Endodermal cell (in vitro differentiated cells): ENCODE measurements at places on chromosomes 4 and X.

GRCh38 chr4:123301923-123302322, 94.7 kb upstream of the SPRY1 start:
- no peak for DNase-seq

- no peak for DNase-seq
These were observed 127.2 kb downstream of the FBXW7 start for GRCh38 chr4:152408514-152409327.

DNA sequence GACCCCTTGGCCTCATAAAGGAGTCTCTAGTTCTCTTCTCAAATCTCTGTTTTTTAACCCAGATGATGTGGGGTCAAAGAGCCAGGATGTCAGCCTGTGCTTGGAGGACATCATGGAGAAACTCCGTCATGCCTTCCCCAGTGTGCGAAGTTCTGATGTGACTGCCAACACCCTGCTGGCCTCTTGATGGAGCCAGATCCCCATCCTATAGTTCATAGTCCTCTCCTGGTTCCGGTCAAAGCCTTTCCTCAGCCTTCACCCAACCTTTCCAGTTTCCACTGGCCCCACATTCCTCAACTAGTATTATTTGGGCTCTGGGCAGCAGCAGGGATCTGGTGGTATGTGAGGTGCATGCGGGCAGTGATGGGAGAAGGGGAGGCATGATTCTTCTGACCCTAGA, 30.7 kb downstream of the TAF7L start:
- peak; percentile 49 for DNase-seq

- DNase-seq: peak; percentile 87
These were observed 395 bp downstream of the RAB28 start for GRCh38 chr4:13483768-13484121.

GRCh38 chr4:40857956-40858355, 108.2 kb downstream of the NSUN7 start:
- peak; percentile 33 for DNase-seq

GRCh38 chr4:146252969-146253611, 38.8 kb downstream of the REELD1 start:
- no peak for DNase-seq

GRCh38 chr4:123939621-123940020, 543.0 kb downstream of the SPRY1 start:
- no peak for DNase-seq

GRCh38 chrX:34915463-34916225, 27.0 kb upstream of the FAM47B start:
- no peak for DNase-seq

DNA sequence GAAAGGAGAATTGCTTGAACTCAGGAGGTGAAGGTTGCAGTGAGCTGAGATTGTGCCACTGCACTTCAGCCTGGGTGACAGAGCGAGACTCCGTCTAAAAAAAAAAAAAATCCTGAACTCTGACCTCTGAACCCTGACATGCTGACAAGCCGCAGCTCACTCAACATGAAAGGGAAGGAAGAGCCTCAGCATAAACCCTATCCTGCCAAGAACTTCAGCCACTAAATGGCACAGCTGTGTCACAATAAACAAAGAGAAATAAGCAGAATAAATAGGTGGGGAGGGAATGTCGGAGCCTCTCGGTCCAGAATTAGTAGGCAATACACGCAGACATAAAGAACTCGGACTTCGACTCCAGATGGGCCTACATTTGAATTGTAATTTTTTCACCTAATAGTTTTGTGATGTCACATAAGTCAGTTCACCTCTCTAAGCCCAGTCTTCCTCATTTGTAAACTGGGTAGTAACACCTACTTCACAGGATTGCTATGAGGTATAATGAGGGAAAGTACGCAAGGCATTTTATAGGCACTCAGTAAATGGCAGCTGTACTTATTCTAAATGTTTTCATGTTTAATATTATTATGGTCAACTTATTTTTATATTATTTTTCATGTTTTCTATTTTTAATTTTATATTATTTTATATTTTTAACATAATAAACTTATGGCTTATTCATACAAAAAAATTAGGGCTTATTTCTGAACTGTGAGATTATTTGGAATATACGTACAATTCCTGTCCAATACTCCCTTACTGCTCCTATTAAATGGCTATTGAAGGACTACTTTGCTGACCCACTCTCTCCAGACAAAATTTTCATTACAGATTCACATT, 243.4 kb downstream of the SCFD2 start:
- no peak for DNase-seq

DNA sequence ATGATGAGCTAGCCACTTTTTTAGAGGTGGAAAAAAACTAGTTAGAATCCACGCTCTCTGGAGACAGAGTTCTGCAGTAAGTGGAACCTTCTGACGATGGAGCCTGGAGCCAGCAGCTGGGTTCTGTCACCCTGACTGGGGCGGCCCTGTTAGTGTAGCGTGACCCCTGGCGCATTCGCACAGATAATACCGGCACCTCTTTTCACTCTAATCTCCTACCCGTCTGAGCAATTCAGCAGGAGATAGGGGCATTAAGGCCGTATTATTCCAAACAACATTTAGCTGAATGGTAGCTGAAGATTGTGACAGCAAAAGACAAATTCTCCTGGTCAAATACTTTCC, 292.6 kb downstream of the FBXO8 start:
- peak; percentile 70 for DNase-seq

- DNase-seq: no peak
These were observed 85.4 kb downstream of the RPS3A start for GRCh38 chr4:151184523-151185458.

DNA sequence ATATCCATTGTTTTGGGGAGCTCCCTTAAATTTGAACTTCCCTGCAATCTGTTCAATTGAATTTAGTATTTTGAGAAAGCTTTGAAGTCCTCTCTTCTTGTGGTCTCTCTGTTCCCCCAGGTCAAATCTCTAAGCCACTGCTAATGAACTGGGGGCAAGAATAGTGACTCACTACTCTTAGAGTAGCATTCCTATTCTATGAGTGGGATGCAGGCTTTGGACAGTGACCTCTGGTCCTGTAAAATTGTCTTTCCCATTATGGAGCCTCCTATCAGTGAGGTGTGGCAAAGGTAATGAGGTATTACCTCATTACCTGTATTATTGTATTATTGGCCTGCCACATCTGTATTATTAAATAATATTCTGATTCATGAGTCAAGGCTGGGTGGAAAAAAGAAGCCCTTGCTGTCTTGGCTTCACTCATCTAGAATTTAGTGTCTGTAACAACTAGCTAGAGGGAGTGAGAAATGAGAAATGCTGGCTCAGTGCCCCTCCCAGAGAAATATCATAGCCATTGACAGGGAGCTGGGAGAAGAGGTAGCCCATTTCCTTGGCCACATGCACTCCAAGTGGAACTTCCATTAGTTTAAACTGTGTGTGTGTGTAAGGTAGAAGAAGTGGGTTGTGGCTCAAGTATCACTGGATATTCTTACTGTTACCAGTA, 393.9 kb upstream of the CTSO start:
- DNase-seq: peak; percentile 50

DNA sequence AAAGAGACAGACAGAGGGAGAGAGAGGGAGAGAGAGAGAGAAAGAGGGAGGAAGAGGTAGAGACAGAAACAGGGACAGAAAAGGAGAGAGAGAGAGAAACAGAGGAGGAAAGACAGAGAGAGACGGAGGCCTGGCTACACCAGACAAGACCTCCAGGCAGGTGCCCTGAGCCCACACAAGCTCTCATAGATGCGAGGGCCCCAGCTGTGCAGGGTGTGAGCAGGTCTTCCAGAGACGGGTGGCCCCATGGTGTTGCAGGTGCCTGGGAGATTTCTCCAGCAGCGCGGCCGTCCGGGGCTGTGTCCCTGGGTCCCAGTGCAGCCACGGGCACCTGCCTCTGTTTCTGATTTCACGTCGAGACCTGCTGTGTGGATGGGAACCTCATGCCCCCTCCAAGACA, 253.0 kb downstream of the SHOX start:
- DNase-seq: peak; percentile 55

DNA sequence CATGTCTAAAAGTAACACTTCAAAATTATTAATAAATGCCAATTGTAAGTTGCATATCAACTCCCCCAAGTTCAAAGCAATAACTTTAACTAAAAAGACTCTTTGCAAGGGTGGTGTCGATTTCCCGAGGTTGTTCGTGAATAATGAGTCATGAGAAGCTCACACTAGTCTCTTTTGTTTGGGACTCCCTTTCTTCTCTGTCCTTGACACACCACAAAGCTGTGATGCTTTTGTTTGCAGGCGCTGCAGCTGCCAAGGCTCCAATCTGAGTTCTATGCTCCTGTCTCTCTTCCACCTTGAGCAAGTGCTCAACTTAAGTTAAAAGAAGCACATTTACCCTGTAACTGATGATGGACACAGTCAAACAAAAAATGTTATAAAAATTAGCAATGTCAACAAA, 65.9 kb downstream of the FAT1 start:
- no peak for DNase-seq

GRCh38 chrX:20354505-20354904, 87.8 kb upstream of the RPS6KA3 start:
- DNase-seq: no peak

GRCh38 chr4:149605601-149606378, 209.9 kb downstream of the IQCM start:
- peak; percentile 49 for DNase-seq

GRCh38 chr4:54992266-54992665, 133.1 kb downstream of the KDR start:
- no peak for DNase-seq

GRCh38 chr4:2900741-2901140, 57.1 kb downstream of the ADD1 start:
- DNase-seq: no peak
